Osteoblast (primary cell): ENCODE measurements at places on chromosomes 11 and 22. TPM values are rescaled to one million over a fixed set of nuclear protein-coding genes. Genes with fewer than 3 reads are reported as not detected.

Gene CHRM1
- total RNA-seq = under 0.01 TPM in 1 of 2 replicates, not detected in the other

Gene SEC14L6
- not detected in 2 replicates for total RNA-seq

Gene RFPL1
- total RNA-seq = not detected in 2 replicates

Gene RPL3
- 1,858 and 2,119 TPM in 2 replicates for total RNA-seq

Gene SLN
- total RNA-seq = not detected in 2 replicates

Gene CPT1A
- 29.3 and 30.4 TPM in 2 replicates for total RNA-seq

Gene NCAM1
- 1.2 and 2.2 TPM in 2 replicates for total RNA-seq

Gene MS4A7
- under 0.01 and 0.36 TPM in 2 replicates for total RNA-seq

Gene SHANK2
- total RNA-seq = 2.5 and 3.5 TPM in 2 replicates

Gene NDUFS8
- total RNA-seq = 60.7 and 73.1 TPM in 2 replicates

Gene RAB1B
- 75.3 and 75.4 TPM in 2 replicates for total RNA-seq

Gene HIRA
- total RNA-seq = 19.2 and 22.1 TPM in 2 replicates

Gene OAF
- total RNA-seq = 7.2 and 10.3 TPM in 2 replicates

Gene APOA4
- total RNA-seq = not detected in 2 replicates

Gene IL10RA
- total RNA-seq = 1.1 TPM in 1 of 2 replicates, not detected in the other

Gene ESAM
- under 0.01 and 0.29 TPM in 2 replicates for total RNA-seq

Gene CARNS1
- total RNA-seq = under 0.01 TPM in 2 replicates

Gene PACSIN2
- 33.0 and 38.0 TPM in 2 replicates for total RNA-seq

Gene PGM2L1
- total RNA-seq = 6.5 and 7.2 TPM in 2 replicates

Gene GAS2
- total RNA-seq = 0.36 and 0.88 TPM in 2 replicates

Gene SCT
- not detected in 2 replicates for total RNA-seq

Gene GRM5
- total RNA-seq = not detected in 2 replicates

Gene NCR3LG1
- total RNA-seq = 26.4 and 26.5 TPM in 2 replicates

Gene MS4A15
- not detected in 2 replicates for total RNA-seq

Gene SNX32
- 1.1 and 1.5 TPM in 2 replicates for total RNA-seq

Gene TESMIN
- not detected in 2 replicates for total RNA-seq

Gene GCAT
- 25.9 and 26.8 TPM in 2 replicates for total RNA-seq

Gene RTN4RL2
- total RNA-seq = 0.29 and 0.36 TPM in 2 replicates

Gene SLC7A4
- total RNA-seq = under 0.01 and 0.36 TPM in 2 replicates

Gene SLC22A9
- not detected in 2 replicates for total RNA-seq

Gene OR8D2
- not detected in 2 replicates for total RNA-seq

Gene SAA2
- under 0.01 TPM in 1 of 2 replicates, not detected in the other for total RNA-seq

Gene CBX6
- total RNA-seq = 58.6 and 59.5 TPM in 2 replicates

Gene GPHA2
- not detected in 2 replicates for total RNA-seq

Gene HEPN1
- under 0.01 TPM in 1 of 2 replicates, not detected in the other for total RNA-seq

Gene KCNJ5
- 0.29 and 0.36 TPM in 2 replicates for total RNA-seq

Gene PAMR1
- total RNA-seq = 49.9 and 60.7 TPM in 2 replicates

Gene LSP1
- 41.0 and 54.6 TPM in 2 replicates for total RNA-seq

Gene MPPED2
- 1.2 and 2.2 TPM in 2 replicates for total RNA-seq

Gene E2F8
- 0.29 and 0.36 TPM in 2 replicates for total RNA-seq

Gene LAMTOR1
- 131 and 138 TPM in 2 replicates for total RNA-seq

Gene UPK3A
- not detected in 2 replicates for total RNA-seq

Gene TRIM51
- total RNA-seq = not detected in 2 replicates

Gene CELSR1
- 2.7 and 3.6 TPM in 2 replicates for total RNA-seq

Gene PATZ1
- total RNA-seq = 13.8 and 15.2 TPM in 2 replicates

Gene RAB30
- total RNA-seq = 21.0 and 27.4 TPM in 2 replicates

Gene LDHAL6A
- not detected in 2 replicates for total RNA-seq

Gene CACNA1I
- total RNA-seq = under 0.01 TPM in 2 replicates

Gene TH
- total RNA-seq = under 0.01 TPM in 1 of 2 replicates, not detected in the other

Gene MAPK8IP1
- 8.0 and 9.7 TPM in 2 replicates for total RNA-seq

Gene CASP5
- 0.36 TPM in 1 of 2 replicates, not detected in the other for total RNA-seq

Gene WNT11
- total RNA-seq = under 0.01 and 0.36 TPM in 2 replicates

Gene MTFP1
- total RNA-seq = 5.3 and 6.9 TPM in 2 replicates
